ENCODE measurements at places on chromosomes 6 and 20. TPM values are rescaled to one million over a fixed set of nuclear protein-coding genes. Genes with fewer than 3 reads are reported as not detected.

The NRN1 gene
- polyA plus RNA-seq, result 7.0 TPM

The SIRPA gene
- 8.5 TPM for polyA plus RNA-seq

The OTOR gene
- not detected for polyA plus RNA-seq

The POLR1H gene
- 52.3 TPM for polyA plus RNA-seq

The BPIFB4 gene
- not detected for polyA plus RNA-seq

The PLA2G7 gene
- polyA plus RNA-seq, result 1.1 TPM
